Activated naive CD4-positive, alpha-beta T cell treated with anti-CD3 and anti-CD28 coated beads, Interleukin-2, amount 10 ng/mL, durations not matched to agents 7 days and 5 days (primary cell): ENCODE measurements at places on chromosomes 2 and 18.

DNA sequence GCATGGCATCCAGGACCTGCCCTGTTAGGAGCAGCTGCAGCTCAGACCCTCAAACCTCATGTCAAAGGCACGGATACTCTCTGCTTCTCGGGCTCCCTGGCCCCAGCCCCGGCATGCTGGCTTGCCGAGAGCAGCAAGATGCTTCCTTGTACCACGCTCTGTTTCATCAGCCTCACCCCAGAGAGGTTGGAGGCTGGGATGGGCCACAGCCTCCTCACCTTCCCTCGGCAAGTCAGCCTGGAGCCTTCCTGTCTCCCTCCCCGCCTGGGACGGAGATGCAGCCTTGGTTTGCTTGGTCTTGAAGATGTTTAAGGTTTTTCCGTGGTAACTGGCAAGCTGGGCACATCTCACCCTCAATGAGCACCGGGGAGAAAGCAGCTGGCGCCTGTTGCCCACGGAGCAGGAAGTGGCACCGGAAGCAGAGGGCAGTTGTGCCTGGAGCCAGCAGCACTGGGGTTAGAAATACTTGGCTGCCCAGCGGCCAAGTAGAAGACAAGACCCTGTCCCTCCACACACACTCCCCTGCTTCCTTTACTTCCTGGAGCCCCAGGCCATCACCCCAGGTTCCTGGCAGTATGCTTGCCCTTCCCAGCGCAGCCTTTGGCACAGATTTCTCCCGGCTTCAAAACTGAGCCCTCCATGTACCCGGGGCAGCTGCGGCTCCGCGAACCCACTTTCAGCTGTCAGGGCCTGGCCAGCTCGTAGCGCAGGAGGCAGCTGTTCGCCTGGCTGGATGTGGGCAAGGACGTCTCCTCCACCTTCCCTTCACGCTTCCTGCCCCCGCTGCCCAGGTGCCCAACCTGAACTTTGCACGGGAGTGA is 17.4 kb downstream of the FBLN7 start:
- DNase-seq, result peak; percentile 67

GRCh38 chr18:2869207-2869606 is 22.4 kb downstream of the EMILIN2 start:
- DNase-seq, result no peak

- DNase-seq, result no peak
Observed at GRCh38 chr18:40019797-40020392, 1935.1 kb upstream of the PIK3C3 start.

GRCh38 chr2:77521931-77522470 is at the start of gene LRRTM4:
LRRTM4 (minus strand) TSS chr2:77522376.
- no peak for DNase-seq

DNA sequence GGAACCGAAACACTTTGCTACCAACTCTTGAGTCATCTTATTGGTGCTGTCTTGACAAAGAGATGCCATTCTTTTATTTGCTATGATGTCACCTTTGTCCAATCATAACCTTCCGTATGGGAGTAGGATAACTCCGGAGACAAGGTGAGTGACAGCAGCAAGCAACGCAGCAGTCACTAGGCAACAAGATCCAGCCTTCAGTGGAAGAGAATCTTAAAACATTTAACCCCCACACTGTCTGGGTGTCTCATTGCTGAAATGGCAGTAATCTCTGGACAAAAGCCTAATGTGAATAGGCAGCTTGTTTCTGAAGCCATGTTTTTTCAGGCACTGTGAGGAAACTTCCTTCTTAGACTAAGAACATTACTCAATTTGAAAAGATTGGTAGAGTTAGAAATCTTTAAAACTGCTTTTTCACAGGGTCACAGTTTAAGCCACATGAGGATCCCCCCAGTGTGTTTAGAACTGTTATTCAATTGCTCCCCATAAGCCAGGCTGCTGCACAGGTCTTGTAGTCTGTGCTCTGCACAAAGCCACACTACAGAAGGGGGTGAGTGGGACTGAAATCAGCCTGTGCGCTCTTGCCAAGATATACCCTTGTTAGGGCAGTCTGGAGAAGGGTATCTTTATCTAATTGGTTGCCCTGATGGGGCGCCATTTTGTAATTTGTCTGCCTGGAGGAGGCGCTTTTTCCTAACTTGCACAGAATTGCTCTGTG is 131.5 kb upstream of the STON1 start:
- no peak for DNase-seq

- DNase-seq, result no peak
Observed at GRCh38 chr18:45221363-45221762, 393.9 kb upstream of the SLC14A2 start.

DNA sequence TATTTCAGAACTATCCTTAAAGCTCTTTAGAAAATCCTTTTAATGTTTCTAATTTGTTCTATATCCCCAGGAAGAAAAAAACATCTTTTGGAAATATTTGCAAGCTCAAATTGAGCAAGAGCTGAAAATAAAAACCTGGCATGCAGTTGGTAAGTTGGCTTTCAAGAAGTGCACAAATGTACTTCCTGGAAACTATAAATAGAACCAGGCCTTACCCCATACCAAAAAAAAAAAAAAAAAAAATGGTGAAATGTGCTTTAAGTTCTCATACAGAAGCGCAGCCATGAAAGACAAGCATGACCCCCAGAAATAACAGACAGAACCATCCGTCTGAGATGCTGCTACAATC is 178.5 kb downstream of the HDAC4 start:
- no peak for DNase-seq

DNA sequence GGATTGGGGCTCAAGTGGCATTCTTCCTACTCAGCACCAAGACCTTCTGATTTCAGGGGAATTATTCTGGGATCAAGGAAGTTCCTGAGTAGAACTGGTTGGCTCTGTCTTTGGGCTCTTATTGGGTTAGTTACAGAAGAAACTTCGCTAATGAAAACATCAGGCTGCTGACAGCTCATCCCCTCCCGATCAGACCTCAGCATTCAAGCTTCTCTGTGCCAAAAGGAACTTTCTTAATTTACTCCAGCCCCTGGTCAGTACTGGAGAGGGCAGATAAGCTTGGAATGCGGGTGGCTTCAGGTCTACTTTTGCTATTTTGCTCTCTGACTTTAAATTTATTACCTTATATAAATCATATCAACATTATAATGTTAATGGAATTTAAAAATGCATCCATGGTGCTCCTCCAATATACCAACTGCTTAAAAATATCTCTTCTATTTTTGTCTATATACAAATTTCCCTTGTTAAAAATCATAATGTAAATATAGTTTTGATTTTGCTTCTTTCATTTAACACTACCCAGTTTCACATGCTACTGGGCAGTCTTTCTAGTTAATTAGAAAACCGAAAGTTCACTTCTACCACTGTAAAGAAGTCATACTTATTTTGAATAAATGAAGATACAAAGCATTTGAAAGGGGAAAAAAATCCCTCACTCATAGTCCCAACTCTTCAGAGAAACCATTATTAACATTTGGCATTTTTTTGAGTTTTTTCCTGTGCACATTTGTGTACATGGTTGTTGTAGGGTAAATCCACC is 34.4 kb downstream of the PCARE start:
- DNase-seq, result no peak

DNA sequence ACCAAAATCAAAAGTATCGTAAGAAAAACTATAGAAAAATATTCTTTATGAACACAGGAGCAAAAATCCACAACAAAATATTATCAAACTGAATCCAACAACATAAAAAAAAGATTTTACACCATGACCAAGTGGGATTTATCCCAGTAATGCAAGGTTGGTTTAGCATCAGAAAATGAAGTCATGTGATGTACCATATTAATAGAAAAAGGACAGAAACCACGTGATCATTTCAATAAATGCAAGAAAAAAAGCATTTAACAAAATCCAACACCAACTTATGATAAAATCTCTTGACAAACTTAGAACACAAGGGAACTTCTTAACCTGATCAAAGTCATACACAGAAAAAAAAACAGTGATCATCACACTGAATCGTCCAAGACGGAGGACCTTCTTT is 105.3 kb downstream of the NFATC1 start:
- DNase-seq, result no peak

GRCh38 chr2:84786601-84787000 is 94.3 kb downstream of the TRABD2A start:
- DNase-seq, result no peak

DNA sequence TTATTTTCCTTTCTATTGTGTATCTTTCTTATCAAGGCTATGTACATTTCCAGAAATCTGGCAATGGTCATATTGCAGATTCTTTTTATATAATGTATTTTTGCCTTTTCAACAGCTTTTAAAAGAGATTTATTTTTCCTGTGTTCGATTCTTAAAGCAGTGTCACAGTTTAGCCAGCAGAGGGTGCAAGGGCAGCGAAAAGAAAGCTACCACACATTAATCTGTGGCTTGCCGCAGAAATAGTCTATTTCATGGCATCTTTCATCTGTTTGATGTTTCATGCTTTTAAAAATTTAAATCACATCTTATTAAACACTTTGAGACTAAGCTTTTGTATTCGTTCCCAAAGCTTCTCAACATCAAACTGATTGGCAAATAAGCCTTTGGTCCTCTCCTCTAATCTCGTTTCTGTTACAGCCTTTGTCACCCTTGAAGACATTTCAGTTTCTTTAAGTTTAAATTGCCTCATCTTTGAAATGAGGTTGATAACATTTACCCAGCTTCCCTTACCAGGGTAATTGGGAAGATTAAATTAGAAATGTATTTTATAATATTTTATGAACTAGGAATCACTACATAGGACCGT is 73.3 kb downstream of the PIK3C3 start:
- peak; percentile 41 for DNase-seq

- DNase-seq, result no peak
Observed at GRCh38 chr2:85273738-85274731, 53.8 kb downstream of the TGOLN2 start.

DNA sequence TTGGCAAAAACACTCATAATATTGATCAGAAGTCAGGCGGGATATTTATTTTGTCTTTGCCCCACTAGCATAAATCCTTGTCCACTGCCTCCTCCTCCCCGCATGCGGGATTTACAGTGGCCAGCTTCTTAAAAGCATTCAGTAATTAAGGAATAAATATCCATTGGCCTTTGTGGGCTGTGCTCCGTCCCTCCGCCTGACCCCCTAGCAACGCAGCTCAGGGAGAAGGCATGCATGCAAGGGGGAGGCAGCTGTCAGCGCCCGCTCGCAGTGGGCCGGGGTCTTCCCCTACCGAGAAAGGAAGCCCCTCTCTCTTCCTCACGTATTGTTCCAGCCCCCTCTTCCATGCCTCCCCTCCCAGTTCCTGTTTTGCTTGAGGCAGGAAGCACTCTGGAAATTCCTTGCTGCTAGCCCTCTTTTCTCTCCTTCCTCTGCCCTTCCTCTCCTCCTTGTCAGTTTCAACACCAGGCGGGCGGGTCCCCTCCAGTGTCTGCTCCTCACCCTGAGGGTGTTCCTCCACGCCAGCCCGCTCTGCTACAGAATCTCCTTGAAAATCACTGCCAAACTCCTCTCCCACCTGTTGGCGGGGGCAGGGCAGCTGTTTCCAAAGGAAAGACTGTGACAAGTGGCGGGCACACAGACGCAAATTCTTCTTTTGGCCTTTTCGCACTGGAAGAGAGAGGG is 60.1 kb downstream of the GBX2 start:
- no peak for DNase-seq

- no peak for DNase-seq
Observed at GRCh38 chr2:193549661-193550060, 1354.9 kb upstream of the TMEFF2 start.

GRCh38 chr18:62897153-62897552 is 181.8 kb downstream of the PHLPP1 start:
- DNase-seq, result no peak

DNA sequence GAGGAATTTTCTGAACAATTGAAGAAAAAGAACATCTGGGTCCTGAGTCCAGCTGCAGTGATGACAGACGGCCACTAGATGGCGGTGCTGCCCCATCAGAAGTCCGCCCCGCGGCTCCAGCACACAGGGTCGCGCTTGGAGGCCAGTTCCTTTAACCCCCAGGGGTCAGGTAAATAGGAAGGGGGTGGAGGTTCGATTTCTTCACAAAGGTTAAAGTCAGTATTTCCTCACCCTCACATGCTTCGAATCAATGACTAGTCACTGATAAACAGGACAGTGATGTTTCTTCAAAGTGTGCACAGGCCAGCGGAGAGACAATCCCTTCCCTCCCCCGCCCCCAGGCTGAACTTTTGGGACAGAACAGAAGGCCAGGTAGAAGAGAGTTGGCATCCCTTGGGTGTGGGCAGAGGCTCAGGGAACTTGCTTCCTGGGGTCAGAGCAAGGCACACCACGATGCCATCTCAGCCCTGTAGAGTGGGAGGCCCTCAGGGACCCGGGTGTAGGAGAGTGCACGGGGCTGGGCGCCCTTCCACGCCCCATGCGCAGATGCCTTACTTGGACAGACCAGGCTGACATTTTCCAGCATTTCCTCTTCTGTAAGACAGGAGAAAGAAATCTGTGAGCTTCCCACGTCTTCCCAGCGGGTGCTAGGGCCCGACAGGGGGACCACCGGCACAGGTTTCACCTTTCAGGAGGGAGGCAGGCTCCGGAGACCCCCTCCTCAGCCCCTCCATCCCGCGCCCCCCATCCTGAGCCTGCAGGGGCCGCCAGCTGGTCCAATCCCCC is 722 bp downstream of the APOB start:
- peak; percentile 65 for DNase-seq

- DNase-seq, result peak; percentile 24
Observed at GRCh38 chr18:3097082-3097481, 84.1 kb upstream of the LPIN2 start.

- no peak for DNase-seq
Observed at GRCh38 chr2:108268001-108268400, 20.7 kb upstream of the SULT1C2 start.

DNA sequence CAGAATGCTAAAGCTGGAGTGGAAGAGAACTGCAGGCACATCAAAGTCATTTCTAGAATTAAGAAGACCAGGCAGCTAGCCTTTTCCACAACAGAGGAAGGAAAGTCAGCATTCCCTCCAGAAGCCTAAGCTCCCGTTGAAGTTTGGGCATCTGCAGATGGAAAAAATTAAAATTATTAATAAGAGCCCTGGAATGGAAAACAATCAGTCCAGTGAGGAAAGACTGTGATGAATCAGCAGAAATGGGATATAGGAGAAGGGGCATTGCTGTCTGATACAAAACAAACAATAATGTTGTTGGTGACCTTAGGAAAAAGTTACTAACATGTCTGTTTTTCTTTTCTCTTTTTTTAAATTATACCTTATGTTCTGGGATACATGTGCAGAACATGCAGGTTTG is 450.7 kb upstream of the SLC14A2 start:
- no peak for DNase-seq

GRCh38 chr18:73842795-73843394 is 304.7 kb downstream of the FBXO15 start:
- peak; percentile 57 for DNase-seq

- DNase-seq, result no peak
Observed at GRCh38 chr2:39922679-39923405, 143.8 kb upstream of the THUMPD2 start.

DNA sequence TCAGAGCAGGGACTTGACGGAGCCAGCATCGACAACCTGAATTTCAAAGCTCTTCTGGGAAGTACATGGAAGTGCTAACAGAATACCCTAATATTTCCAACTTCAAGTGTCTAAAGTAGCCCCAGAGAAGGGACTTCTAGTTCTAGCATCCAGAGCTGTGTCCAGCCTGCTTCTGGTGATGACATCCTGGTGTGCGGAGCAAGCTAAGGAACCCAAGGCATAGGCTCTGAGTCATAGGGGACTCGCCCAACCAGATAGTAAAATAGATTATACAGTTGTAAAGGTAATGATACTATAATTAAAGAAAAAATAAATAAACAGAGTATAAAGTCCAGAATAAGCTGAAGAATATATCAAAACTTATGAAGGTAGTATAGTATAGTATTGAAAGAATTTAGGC is 108.1 kb upstream of the SERPINE2 start:
- DNase-seq, result no peak

- no peak for DNase-seq
Observed at GRCh38 chr18:76498064-76498463, 3.0 kb upstream of the ZNF516 start.

- no peak for DNase-seq
Observed at GRCh38 chr18:46939998-46940571, 22.7 kb downstream of the KATNAL2 start.
